ENCODE measurements at places on chromosomes 1 and 21.

DNA sequence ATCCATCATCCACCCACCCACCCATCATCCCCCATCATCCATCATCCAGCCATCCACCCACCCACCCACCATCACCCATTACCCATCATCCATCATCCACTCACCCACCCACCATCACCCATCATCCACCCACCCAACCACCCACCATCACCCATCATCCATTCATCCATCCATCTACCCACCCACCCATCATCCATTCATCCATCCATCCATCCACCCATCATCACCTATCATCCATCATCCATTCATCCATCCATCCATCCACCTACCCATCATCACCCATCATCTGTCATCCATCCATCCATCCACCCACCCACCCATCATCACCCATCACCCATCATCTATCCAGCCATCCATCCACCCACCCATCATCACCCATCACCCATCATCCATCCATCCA, 81.5 kb downstream of the ADARB1 start:
- DNase-seq = no peak

GRCh38 chr1:28758420-28758819, 21.7 kb downstream of the YTHDF2 start:
- no peak for DNase-seq

- DNase-seq = no peak
Measured at GRCh38 chr1:32946413-32946812, 18.2 kb downstream of the RNF19B start.

DNA sequence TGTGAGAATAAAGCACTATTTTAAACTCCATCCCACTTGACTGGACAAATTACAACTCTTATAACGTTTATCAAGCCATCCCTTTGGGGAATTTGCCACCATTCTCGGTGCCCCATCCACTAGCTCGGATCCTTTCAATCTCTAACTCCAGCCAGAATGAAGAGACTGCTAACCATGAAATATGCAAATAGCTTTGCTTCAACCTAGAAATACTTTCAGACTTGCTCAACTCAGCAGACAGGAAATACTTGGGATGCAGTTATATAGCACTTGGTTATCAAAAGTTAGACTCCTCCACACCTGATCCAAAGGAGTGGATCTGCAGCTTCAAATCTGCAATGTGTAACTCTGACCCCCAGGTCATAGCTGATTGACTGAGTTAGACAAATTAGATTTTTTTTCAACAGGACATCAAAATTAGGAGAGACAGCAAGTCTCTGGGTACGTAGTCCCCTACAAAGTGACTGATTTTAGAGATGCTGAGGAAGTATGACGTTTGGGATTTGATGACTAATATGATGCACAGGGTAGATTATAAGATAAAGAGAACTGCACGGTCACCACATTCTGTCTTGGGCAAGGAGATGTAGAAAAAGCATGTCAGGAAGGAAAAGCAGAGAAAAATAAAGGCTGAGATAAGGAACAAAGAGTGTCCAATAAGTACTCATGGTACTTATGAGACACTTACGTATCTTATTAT, 496.0 kb downstream of the AGBL4 start:
- DNase-seq = no peak

- DNase-seq = no peak
Measured at GRCh38 chr1:8077602-8078001, 51.5 kb upstream of the ERRFI1 start.

GRCh38 chr21:46295996-46296752, 10.0 kb downstream of the YBEY start:
- DNase-seq = no peak

GRCh38 chr1:173424782-173425407, 52.2 kb upstream of the PRDX6 start:
- DNase-seq = no peak

DNA sequence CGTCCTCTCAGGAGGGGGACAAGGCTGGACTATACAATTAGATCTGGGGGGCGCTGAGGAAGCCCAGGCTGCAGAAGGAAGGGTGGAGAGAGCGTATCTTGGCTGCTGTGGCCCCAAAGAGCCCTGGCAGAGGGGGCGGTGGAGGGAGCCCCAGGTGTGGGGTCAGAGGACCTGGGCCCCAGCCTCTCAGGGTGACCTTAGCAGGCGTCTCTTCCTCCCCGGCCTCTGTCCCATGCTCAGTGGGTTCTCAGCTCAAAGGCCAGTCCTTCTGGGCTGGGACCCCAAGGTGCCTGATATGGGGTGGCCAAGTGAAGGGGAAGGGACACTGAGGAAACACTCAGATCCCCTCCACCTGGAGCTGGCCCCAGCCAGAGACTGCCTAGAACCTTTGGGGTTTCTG, 1.8 kb downstream of the FAM131C start:
- DNase-seq = no peak

GRCh38 chr1:115768549-115768948, at the start of gene CASQ2:
Gene CASQ2, minus strand, starts transcription at chr1:115768714. Its CDS starts 173 bp downstream, at chr1:115768541.
- DNase-seq = no peak

GRCh38 chr1:201254625-201255478, 28.5 kb upstream of the PKP1 start:
- no peak for DNase-seq

- DNase-seq = no peak
Measured at GRCh38 chr21:45026826-45027225, 47.6 kb upstream of the ADARB1 start.

- no peak for DNase-seq
Measured at GRCh38 chr1:36124404-36125128, 456 bp downstream of the COL8A2 start.

DNA sequence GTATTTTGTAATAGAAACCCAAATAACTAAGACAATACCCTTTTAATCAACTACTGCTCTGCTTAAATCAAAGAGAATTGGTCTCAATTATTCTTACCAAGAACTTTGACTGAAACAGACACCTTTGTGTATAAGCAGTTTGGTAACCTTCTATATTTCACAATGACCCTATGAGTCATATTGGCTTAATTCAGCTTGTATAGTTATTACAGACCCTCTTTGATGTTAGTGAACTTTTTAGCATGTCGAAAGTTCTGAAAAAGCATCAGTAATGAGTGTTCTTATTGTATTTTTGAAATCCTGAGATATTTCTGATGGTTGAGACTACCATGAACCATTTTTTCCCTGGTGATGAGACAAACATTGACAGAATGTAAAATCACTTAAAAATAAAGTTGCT, 43.3 kb upstream of the RABGAP1L start:
- DNase-seq = no peak

DNA sequence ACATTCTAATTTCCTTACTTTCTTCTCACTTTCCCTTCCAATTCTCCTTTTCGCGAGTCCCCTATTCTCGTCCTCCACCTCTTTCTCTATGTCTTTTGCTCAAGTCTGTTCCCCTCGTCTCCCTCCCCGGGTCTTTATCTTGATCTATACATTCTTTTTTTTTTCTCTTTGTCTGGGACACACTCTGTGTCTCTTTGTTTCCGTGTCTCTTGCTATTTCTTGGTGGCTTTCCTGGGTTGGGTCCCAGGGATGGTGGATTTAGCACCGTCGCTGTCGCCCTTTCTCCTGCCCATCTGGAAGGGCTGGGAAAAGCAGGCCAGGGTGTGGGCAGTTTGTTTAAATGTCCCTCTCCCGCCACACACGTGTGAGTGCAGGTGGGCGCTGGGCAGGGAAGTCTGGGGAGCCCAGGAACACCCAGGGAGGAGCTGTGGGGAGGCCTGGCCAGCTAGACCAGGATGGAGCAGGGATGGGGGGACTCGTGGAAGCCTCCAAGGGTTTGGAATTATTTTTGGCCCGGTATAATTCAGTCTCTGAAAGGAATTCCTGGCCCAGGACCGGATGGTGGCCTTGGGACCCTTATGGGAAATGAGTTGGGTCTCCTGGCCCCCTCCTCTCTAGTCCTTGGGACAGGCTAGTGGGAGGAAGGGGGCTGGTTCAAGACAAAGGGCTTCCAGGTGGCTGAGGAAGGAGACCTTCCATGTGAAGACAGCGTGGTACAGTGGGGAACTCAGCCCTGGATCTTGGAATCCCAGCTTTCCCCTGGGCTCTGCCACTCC, 9.5 kb upstream of the ID3 start:
- DNase-seq = no peak

DNA sequence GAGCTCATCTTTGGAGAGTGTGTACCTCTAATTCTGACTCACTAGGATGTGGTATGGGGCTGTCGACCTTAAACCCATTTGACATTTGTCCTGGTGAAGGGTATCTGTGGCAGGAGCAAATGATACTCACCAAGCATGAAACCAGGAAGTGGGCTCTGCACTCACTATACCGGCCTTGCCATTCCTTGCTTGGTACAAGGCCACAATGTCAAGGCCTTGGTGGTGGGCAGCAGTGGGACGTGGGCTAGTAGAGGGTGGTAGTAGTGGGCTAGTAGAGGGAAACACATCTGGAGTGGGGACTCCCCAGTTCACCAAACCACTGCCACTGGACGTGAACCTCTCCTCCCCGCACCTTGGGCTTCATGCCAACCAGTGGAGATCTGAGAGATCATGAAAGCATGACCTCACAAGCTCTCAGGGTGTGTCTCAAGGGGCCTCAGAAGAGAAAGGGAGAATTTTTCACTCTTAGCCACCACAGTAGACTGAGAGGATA, 11.5 kb downstream of the TNFSF4 start:
- no peak for DNase-seq

DNA sequence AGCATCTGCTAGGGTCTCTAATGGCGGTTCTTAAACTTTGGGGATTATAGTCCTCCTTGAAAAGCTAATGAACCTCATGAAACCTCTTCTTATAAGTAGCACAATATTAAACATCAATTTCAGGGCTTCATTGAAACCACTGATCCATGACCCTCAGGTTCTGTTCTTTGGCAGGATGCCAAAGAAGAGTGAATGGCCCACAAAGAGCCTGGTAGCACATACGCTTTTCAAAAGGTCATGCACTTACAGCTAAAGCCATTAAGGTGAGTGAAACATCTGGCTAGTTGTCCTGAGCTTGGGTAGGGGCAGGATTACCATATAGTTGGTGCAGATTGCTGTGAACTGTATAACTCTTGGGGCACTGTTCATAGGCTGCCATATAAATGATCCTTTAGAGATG, 42.3 kb downstream of the MDM4 start:
- peak; percentile 12 for DNase-seq

- DNase-seq = no peak
Measured at GRCh38 chr1:199931666-199932377, 95.7 kb upstream of the NR5A2 start.

GRCh38 chr1:174626031-174627025, 178.6 kb downstream of the GPR52 start:
- DNase-seq = no peak

- no peak for DNase-seq
Measured at GRCh38 chr1:60989749-60990713, 92.3 kb upstream of the NFIA start.

DNA sequence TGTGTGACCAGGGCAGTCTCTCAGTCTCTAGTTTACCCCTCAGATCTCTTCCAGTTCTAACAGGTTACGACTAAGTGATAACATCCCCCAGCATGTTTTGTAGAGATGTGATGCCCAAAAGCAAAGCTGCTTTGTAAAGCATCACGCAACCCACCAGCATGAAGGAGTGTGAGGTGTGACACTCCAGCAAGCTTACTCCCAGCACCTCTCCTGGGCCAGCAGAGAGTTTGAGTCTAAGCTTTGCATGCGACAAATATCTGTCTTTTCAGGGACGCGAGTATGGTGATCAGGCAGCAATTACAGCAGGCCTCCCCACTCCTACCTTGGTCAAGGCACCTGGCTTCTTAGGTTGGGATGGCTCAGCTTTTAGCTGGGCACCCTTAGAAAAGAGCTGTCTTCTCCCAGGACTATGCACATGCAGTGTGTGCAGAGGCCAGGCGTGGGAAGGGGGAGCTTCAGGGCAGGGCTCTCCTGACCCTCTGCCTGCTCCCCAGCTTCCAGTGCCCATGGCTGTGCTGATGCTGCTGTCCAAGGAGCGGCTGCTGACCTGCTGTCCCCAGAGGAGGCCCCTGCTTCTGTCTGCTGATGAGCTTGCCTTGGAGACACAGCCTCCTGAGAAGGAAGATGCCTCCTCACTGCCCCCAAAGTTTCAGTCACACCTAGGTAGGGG, 48.2 kb downstream of the ELK4 start:
- no peak for DNase-seq

GRCh38 chr1:15454256-15454655, 2.3 kb upstream of the CELA2A start:
- DNase-seq = no peak

DNA sequence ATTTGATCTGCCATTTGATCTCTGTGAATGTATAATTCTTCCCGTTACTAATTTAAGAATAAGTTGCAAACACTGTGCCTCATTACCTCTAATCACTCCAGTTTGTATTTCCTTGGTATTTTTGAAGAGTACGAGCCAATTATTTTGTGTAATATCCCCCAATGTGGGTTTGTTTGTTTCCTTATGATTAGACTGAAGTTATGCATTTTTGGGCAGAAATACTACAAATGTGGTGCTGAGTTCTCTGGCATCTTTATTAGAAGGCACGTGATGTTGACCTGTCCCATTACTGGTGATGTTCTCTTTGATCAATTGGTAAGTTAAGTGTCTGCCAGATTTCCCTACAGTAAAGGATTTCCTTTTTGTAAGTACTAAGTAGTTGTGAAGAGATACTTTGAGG, 10.3 kb downstream of the MIXL1 start:
- DNase-seq = no peak

DNA sequence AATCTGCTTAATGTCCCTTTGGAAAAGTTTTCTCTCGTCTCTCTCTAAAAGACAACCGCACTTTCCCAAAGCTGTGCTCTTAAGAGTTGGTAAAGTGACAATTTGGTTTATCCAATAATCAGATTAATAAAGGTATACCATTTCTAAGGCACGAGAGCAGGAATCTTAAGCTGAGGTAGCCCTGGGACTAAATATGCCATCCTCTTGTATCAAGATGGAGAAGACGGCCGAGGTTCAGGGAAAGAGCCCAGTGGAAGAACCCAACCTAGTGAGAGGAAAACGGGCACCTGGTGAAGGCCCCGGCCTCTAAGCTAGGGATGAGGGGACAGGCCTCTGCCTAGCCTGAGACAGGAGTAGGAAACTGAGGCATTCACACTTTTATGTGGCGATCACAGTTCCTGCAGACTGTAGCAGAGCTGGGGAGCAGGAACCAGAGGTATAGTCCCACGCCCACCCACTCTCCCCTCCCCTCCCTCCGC, 334 bp upstream of the SARS1 start:
- DNase-seq = no peak

GRCh38 chr1:31797216-31797615, 18.6 kb downstream of the SPOCD1 start:
- no peak for DNase-seq

GRCh38 chr1:206725109-206725963, 40.6 kb downstream of the MAPKAPK2 start:
- DNase-seq = peak; percentile 28

DNA sequence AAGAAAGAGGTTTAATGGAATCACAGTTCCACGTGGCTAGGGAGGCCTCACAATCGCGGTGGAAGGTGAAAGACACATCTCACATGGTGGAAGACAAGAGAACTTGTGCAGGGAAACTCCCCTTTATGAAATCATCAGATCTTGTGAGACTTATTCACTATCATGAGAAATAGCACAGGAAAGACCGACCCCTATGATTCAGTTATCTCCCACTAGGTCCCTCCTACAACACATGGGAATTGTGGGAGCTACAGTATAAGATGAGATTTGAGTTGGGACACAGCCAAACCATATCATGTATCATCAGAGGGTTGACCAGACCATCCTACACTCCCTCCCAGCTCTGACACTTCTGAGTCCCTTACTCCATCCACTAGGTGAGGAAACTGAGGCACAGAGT, 143.9 kb upstream of the KLHDC7A start:
- DNase-seq = no peak

- DNase-seq = peak; percentile 16
Measured at GRCh38 chr1:64745986-64746940, 1.4 kb downstream of the RAVER2 start.
